SJSA1 (cell line): ENCODE measurements at places on chromosomes 7 and 10.

DNA sequence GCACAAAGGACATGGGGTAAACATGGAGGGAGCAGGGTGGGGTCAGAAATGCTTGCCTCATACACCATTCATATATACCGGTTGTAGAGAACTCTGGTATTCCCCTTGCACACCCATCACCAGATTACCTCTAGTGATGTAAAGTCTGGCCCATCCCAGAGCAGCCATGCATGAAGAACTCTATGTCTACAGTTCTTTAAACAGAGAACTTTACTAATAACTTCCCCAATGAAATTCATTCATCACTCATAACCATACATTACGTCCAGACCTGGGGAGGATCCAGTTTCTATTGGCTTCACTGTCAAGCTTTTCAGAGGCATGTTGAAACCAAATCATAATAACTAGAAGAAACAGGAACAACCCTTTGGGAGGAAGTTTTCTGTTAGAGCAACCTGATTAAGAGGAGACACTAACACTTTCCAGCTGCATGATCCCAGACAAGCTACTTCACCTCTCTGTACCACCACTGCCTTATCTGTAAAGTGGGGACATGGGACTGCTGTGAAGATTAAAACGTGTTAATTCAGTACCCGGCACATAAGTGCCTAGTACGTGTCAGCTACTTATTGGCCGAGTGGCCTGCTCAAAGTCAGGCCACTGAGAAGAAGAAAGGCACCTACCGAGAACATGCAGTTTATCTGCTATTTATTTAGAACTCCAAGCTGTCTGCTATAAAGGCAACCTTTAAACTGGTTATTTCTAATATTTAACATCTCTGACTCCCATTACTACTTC, 59.7 kb downstream of the IGF2BP3 start:
- DNase-seq, result no peak

- no peak for DNase-seq
These were observed 21.2 kb upstream of the MINDY3 start for GRCh38 chr10:15881542-15881941.

- no peak for DNase-seq
These were observed 295.4 kb downstream of the GRID1 start for GRCh38 chr10:86071145-86071544.

DNA sequence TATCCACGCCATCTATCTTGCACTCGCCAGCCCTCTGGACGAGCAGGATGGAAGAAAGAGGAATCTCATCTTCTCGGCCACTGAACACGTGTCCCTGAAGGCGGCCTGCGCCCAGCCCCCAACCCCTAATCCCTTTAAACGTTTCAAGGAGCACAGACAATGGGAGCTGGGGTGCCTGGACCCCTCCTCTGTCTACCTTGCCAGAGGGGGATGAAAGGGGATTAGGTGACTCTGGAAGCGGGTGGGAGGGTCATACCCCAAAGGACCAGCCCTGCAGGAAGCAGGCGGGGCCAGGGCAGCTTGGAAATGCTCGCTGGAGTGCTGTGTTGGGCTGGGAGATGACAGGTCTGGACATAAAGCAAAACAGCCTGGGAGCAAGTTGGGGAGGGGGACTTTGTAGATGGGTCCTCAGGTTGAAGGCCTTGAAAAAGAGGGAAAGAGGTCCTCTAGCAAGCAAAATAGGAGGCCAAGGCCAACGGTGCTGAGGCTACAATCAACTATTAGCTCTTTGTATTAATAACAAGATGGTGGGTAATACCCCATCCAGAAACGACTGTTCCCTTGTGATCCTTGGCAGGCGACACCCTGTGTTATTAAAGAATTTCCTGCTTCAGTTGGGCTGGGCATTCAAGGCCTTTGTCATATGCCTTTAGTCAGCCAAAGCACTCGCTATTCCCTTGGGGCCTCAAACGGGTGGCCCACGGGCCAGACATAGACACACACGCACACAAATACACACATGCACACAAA, 126.5 kb upstream of the UNC5B start:
- DNase-seq, result peak; percentile 21

DNA sequence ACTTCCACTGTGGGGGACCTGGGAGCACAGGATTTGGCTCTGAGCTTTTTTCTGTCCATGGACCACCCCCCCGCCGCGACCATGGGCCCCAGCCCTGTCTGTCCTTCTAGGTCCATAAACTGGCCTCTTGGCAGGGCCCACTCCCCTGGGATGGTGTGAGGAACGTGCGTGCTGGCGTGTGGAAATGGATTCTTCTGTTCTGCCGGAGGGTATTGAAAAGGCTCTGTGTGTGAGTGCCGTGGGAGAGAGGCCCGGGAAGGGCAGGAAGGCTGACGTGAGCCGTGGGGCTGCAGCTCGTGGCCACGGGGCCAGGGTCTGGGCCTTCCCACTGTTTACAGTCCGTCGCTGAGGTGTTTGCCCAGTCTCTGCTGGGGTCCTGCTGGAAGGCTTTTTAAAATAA, 123.7 kb downstream of the GRK5 start:
- no peak for DNase-seq

DNA sequence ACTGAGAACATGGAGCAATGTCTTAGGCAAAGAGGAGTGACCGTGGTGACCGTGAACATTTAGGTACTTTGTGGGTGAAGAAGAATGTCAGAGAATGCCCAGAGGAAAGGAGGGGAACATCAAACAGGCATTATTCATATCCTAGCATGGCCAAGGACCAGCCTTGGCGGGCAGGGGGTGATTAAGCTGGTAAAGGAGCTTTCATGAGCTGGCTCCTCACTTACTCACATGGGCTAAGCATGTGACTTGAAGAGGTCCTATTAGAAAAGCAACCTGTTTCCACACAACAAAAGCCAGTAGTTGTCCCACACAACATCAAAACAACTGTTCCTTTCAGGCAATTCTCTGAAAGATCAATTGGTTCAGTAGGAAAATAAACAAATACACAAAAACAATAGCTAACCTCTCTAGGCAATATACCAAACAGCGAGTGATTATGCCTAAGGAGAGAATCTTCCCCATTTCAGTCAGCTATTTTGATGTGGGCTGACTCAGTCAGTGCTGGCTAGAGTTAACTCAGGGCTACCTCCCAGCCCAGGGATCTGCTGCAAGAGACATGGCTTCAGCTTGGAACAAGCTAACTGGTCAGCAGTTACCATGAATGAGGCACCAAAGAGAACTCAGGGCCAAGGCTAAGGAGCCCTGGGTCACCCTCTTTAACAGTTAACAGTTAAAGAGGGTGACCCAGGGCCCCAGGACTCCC, 283.5 kb downstream of the ARHGAP12 start:
- DNase-seq, result no peak

DNA sequence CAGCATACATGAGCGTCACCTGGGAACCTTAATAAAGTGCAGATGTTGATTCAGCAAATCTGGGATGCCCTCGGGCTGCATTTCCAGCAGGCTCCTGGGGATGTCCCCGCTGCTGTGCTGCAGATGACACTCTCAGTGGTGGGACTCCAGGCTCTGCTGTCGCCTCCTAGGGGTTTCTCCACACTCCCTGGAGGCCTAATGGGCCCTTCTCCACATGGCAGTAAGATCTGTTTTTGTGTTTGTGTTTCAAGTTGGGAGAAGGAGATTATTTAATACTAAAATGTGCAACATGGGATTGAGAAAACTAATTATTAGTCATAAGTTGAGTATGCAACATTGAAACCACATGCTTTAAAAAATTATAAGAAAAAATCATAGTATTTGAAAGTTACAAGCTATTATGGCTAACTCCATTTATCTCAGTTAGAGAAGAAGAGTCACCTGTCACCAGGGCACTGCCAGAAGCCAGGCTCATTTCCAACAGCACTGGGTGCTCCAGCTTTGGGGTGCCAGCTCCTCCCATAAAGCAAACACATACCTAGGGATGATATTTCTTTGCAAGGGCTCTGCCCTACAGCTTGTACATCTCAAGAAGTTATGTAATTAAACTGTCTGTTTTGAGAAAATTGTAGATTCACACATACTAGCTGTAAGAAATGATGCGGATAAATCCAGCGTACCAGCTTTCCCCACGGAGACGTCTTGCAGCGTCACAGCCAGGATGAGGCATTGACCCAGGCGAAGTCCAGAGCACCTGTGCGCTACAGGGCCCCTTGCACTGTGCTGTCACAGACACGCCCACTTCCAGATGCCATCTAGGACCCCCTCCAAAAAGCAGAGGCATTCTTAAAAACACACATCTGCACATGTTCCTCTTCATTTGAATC, 106.4 kb downstream of the EGFR start:
- no peak for DNase-seq

DNA sequence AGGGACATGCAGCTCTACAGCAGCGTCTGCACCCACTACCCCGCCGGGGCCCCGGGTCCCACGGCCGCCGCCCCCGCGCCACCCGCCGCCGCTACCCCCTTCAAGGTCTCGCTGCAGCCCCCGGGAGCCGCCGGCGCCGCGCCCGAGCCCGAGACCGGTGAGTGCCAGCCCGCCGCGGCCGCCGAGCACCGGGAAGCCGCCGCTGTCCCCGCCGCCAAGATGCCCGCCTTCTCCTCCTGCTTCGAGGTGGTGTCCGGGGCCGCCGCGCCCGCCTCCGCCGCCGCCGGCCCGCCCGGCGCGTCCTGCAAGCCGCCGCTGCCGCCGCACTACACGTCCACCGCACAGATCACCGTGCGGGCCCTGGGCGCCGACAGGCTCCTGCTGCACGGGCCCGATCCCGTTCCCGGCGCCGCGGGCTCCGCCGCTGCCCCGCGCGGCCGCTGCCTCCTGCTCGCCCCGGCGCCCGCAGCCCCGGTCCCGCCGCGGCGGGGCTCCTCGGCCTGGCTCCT, 631 bp downstream of the OTUD1 start:
- DNase-seq, result no peak

DNA sequence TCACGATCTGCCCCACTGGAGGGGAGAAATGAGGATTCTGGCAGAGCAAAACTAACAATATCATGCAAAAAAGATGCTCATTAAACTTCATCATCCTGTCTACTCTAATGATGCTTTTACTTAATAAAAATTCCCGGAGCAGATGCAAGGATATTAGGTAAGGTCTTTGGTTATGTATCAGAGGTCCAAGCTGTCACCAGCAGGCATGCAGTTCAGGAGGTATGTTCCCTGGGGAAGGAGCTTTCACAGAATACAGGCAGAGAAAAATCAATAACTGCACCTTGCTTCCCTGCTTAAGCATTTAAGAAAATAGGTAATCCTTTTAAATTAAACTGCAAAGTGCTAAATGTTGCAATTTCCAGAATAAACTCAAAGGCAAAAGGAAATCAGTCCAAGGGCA, 81.6 kb upstream of the C1QL3 start:
- DNase-seq, result no peak
